ENCODE measurements at places on chromosomes 12 and 14.

- DNase-seq = peak; percentile 87
These were observed 1.7 kb upstream of the FLRT2 start for GRCh38 chr14:85528080-85528896.

DNA sequence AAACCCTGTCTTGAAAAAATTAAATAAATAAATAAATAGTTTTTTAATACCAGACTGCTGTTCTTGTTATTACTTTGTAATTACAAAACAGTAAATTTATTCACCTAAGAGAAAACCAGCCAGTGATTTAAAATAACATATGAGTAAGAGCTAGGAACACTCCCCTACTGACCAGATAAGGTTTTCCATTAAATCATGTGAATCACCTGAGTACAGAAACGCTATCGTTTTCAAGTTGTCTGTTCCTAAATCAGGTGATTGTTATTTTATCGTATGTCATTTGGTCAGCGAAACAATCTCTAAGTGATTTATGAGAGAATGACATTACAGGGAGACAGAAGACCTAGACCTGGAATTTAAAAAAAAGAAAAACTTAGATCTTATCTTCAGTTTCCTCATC lies 47.3 kb downstream of the RPS29 start:
- no peak for DNase-seq

DNA sequence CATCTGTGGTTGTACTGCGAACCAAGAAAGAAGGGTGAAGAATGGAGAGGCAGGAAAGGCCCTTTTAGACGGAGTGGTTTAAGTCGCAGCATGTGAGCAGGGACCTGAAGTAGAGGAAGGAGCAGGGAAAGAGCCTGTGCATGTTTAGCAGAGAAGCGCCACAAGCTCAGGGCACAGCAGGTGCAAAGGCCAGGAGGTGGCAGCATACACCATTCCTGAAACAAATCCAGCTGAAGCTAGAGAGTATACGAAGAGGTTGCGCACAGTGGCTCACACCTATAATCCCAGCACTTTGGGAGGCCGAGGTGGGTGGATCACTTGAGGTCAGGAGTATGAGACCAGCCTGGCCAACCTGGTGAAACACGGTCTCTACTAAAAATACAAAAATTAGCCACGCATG lies 49.9 kb downstream of the HELB start:
- DNase-seq = peak; percentile 21

GRCh38 chr14:75188520-75189268 lies 12.3 kb upstream of the TMED10 start:
- no peak for DNase-seq

DNA sequence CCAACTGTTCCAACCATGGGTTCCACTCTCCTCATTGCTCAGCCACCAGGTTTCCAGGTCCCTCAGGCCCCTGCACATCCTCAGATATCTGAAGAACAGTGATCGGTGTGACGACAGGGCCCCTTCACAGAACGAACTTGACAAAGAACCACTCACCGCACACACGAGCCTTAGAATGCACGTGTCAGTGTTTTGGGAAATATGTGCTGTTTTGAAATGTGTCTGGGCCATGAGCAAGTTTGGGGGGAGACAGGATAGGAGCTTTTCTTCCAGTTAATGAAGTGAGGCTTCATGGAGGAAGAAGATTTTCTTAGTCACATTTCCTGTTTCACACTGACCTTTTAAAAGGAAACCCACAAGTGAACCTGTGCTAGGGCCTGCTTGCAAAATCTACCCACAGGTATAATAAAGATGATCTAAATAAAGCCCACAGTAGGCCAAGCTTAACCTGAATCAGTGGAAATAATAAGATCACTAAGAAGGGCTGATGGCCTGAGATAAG lies 58.6 kb downstream of the ZFP36L1 start:
- DNase-seq = no peak

DNA sequence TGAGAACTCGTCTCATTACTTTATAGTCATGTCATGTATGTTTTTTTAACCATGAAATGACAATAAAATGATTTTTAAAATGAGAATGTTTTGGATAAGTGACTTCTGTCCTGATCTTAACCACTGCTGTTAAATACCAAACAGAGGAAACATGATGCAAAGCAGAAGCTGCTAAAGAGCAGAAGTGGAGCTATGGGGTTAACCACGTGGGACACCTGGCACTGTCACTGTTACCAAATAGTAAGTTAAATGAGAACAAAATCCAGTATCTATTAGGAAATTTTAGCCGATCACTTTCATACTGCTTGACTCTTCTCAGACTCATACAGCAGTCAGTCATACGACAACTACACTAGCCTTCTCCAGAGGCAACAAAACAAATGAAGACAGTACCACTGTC lies 82.4 kb downstream of the SCAF11 start:
- no peak for DNase-seq

GRCh38 chr14:104378698-104379113 lies 200.9 kb upstream of the C14orf180 start:
- DNase-seq = no peak

GRCh38 chr12:124240493-124240892 lies 54.4 kb upstream of the RFLNA start:
- DNase-seq = no peak

GRCh38 chr12:110270125-110270962 lies 10.7 kb upstream of the ATP2A2 start:
- peak; percentile 68 for DNase-seq

GRCh38 chr12:80268924-80269749 lies 169.8 kb downstream of the OTOGL start:
- DNase-seq = peak; percentile 96

- DNase-seq = no peak
These were observed 141.8 kb upstream of the G2E3 start for GRCh38 chr14:30417121-30417520.

- DNase-seq = peak; percentile 42
These were observed 24.9 kb downstream of the NAV3 start for GRCh38 chr12:77855548-77855947.

DNA sequence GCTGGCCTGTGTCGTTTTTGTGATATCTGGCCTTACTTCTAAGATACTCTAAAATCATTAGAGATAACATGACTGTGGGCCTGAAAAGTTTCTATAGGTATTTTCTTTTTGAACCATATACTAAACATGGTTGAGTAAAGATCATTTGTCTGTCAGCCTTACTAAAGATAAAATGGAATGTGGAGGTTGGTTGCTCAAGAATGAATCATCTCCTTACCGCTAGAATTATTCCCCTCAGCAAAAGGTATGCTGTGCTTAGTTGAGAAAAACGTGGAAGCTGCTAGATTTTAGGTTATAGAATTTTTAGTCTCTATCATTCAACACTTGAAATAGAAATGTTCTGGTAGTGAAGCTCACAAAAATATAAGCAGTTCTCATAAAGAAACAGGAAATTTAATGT lies 407.3 kb downstream of the AEBP2 start:
- peak; percentile 68 for DNase-seq

- DNase-seq = no peak
These were observed 287.5 kb upstream of the MGAT4C start for GRCh38 chr12:86543716-86544115.

- no peak for DNase-seq
These were observed 750.2 kb downstream of the TMEM121 start for GRCh38 chr14:106276326-106277267.

- no peak for DNase-seq
These were observed 1957.4 kb upstream of the SEL1L start for GRCh38 chr14:83491091-83491490.

- peak; percentile 62 for DNase-seq
These were observed 147.8 kb upstream of the ATP2B1 start for GRCh38 chr12:89856431-89856830.

DNA sequence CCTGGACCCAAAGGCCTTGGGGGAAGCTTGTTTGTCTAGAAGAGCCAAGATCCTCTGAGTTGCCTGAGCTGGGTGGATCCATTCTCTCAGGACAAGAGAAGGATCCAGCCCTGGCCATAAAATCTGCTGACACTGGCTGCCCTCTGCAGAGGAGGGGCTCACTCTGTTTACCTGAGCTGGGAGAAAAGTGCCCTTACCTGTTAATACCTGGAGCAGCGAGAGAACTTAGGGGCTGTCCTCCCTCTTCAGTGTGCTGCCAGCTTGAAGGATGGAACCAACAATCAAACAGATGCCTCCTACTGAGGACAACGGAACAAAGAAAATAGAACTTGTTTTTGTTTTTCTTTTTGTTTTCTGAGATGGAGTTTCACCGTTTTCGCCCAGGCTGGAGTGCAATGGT lies 7.3 kb upstream of the KRT7 start:
- no peak for DNase-seq

- no peak for DNase-seq
These were observed 49.2 kb downstream of the FGD4 start for GRCh38 chr12:32448586-32448985.

GRCh38 chr14:63308723-63309317 lies 9.9 kb downstream of the GPHB5 start:
- DNase-seq = peak; percentile 15

DNA sequence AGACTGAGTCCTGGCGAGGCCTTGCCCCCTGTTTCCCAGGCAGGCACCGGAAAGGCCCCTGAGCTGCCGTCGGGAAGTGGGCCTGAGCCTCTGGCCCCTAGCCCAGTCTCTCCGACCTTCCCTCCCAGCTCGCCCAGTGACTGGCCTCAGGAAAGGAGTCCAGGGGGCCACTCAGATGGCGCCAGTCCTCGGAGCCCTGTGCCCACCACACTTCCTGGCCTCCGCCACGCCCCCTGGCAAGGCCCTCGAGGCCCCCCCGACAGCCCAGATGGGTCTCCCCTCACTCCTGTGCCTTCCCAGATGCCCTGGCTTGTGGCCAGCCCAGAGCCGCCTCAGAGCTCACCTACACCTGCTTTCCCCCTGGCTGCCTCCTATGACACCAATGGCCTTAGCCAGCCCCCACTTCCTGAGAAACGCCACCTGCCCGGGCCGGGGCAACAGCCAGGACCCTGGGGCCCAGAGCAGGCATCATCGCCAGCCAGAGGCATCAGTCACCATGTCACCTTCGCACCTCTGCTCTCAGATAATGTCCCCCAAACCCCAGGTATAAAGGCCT lies 10.9 kb downstream of the TNS2 start:
- DNase-seq = no peak

DNA sequence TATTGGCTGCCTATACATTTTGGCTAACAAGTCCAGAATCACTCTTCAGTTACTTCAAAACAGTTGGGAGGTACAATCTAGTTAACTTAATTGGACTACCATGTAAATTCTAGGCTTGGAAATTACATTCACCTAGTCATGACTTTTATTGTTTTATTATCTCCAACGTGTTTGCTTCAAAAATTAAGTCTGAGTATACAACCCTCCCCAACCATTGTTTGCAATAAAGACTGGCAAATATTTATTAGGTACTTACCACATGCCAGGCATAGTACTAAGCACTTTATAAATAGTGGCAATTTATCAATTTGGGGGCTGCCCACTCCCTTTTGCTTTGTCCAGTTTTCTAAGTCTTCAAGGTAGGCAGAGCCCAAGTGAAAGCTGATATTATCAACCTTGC lies 30.3 kb downstream of the TXNDC16 start:
- no peak for DNase-seq

Data from fibroblast of skin of back (primary cell).